Amniotic epithelial cell (primary cell): ENCODE measurements at places on chromosomes 5 and 9.

- DNase-seq: no peak
These were observed 6.4 kb upstream of the JMY start for GRCh38 chr5:79229357-79230174.

- DNase-seq: no peak
These were observed 70.1 kb upstream of the UNC5A start for GRCh38 chr5:176740131-176740701.

DNA sequence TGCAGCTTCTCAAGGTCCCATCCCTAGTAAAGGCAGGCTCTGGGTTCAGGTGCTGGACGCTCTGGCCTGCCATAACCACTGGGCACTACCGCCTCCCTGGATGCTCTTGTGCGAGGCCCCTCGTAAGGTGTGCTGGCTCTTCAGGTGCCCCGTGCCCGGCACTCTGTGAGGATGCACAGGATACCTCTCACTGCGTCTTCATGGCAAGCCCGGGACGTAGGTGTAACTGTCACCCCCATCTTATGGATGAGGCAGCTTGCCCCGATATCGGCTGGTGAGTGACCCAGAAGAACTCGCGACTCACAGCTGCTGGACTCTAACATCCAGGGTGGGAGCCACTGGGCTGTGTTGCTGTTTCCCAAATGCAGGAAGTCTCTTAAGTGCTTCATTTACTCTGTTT is 79.0 kb downstream of the GTF3C4 start:
- no peak for DNase-seq

DNA sequence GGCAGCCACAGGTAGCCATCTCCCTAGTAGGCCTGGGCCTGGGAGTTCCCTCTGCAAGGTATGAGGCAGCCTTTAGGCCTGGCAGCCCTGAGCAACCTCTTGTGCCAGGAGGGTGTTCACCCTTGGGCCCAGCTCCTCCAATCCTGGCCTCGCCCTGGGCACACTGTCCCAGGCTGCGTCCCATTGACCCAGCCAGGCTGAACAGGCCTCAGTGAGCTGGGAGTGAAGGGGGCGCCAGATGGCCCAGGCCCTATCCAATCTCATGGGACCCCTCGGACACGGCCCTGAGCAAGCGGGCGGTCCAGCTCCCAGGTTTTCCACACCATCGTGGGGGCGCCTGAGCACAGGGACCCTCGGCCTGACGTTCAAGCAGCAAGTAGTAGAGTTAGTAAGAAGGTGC is 14.5 kb downstream of the SH3GLB2 start:
- DNase-seq: no peak
